ENCODE measurements at places on chromosomes 2 and 18.
A peak's percentile ranks its signal among the peaks of the same experiment; 100 is the strongest.

DNA sequence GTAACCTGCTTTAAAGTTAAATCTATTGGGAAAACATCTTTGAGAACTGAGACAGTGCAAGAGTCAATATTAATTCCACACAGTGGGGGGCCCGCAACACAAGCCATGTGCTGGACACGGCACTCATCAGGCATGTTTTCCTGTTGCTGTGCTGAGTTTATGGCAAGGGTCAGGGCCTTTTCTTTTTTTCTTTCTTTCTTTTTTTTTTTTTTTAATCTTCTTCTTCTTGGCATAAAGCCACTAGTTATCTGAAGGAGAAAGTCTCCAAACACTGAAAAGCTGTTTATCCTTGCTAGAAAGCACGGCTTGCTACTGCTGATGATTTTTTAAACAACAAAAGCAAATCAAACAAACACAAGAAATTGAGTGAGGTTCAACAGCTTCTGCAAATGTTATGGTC lies 252.1 kb downstream of the ZNF521 start:
- no peaks in the 10 kb centered on the region for H3K27me3 ChIP-seq
- no peaks in the 10 kb centered on the region for H3K36me3 ChIP-seq
- no peaks in the 10 kb centered on the region for H3K4me1 ChIP-seq
- no peak for DNase-seq
- no peak overlapping the region for H3K4me3 ChIP-seq

GRCh38 chr2:61268249-61268648 lies 106.3 kb downstream of the C2orf74 start:
- no peaks in the 10 kb centered on the region for H3K4me1 ChIP-seq
- H3K27me3 ChIP-seq, result no peaks in the 10 kb centered on the region
- no peak overlapping the region for H3K4me3 ChIP-seq
- H3K27ac ChIP-seq, result no peak overlapping the region

DNA sequence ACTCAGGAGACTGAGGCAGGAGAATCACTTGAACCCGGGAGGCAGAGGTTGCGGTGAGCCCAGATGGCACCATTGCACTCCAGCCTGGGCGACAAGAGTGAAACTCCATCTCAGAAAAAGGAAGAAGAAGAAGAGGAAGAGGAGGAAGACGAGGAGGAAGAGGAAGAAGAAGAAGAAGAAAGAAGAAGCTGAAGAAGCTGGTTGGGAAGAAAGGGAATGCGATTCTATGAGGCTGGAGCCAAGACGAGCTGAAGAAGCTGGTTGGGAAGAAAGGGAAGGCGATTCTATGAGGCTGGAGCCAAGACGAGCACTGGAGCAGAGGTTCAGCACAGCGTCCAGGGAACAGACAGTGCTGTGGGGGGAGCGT lies 30.3 kb upstream of the TAF1B start:
- no peak overlapping the region for H3K4me3 ChIP-seq
- no peaks in the 10 kb centered on the region for H3K36me3 ChIP-seq
- peaks cover 9% of the 10 kb centered on the region for H3K4me1 ChIP-seq
- H3K27ac ChIP-seq, result no peak overlapping the region
- no peak for DNase-seq

DNA sequence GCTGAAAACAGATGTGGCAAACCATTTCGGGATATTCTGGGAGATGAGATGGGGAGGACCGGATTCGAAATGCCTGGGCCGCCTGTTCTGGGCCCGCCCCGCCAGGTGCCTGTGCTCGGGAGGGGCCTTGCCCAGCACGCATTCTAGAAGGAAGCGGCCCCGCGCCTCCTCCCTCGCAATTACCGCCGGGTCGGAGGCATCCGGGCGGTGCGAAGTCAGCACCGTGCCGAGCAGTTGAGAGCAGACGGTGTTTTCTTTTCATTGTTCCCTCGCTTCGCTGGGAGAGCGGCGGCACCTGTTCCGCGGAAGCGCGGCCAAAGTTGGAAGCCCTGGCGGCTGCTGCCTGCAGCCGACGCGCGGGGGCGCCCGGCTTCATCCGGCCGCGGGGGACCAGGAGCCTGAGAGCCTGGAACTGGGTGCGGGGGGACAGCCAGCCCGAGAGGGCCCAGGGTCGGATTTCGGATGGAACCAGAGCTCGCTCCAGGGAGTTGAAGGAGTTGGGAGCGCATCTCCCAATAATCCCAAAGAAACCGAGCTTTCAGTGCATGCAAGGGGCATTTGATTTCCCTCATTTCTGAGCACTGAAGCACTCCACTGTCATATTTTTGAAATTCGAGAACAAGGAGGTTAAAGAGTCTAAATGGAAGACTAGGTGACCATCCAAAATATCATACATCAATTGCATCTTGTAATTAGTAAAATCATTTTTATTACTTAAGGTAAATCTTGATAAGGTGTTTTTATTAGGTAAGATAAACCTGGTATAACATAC lies 241.8 kb upstream of the RAB12 start:
- H3K27ac ChIP-seq, result no peak overlapping the region
- DNase-seq, result no peak
- H3K36me3 ChIP-seq, result no peaks in the 10 kb centered on the region

- DNase-seq, result no peak
- peaks cover 6% of the 10 kb centered on the region for H3K4me1 ChIP-seq
- no peak overlapping the region for H3K27ac ChIP-seq
- H3K27me3 ChIP-seq, result peaks cover 12% of the 10 kb centered on the region
- no peaks in the 10 kb centered on the region for H3K36me3 ChIP-seq
Measured at GRCh38 chr2:200515155-200515554, 5.3 kb upstream of the KCTD18 start.

GRCh38 chr2:237685408-237685807 lies 58.0 kb downstream of the LRRFIP1 start:
- H3K4me3 ChIP-seq, result no peak overlapping the region
- H3K27me3 ChIP-seq, result no peaks in the 10 kb centered on the region
- peaks cover 46% of the 10 kb centered on the region for H3K4me1 ChIP-seq
- no peaks in the 10 kb centered on the region for H3K36me3 ChIP-seq
- no peak for DNase-seq
- H3K27ac ChIP-seq, result no peak overlapping the region

GRCh38 chr2:20919297-20919800 lies 96.4 kb upstream of the LDAH start:
- no peaks in the 10 kb centered on the region for H3K4me1 ChIP-seq
- H3K27ac ChIP-seq, result no peak overlapping the region
- peaks cover 24% of the 10 kb centered on the region for H3K27me3 ChIP-seq
- no peak overlapping the region for H3K4me3 ChIP-seq

DNA sequence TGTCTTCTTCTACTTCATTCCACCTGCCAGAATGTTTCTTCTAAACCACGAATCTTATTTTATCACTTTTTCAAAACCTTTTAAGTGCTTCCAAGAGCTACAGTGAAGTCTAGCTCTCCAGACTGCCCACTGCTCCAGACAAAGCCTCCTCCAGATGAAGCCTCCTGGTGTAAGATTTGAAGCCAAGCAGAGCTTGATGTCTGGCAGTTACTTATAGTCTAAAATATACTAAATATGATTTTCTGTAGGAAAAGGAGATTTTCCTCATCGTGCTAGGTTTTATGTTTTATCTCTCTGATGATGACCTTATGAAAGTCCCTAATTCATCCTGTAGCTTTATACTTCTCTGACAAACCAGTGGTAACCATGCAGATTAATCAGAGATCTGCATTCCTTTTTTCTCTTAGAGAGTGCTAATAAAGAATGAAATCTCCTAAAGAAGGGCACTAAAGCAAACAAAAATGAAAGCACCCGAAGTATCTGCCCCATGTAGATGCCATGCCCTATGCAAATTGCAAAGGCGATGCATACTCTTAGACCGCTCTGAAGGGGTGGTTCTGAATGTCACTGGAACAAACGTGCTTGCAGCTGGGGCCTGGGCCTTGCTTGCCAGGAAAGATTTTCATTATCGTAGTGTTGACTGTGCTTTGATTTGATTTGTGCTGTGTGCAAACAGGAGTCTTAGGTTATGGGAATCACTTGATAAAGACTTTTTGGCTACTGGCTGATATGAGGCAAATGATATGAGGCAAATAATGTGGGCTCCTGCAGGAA lies 314.2 kb downstream of the PID1 start:
- DNase-seq, result no peak
- no peaks in the 10 kb centered on the region for H3K4me1 ChIP-seq
- H3K4me3 ChIP-seq, result no peak overlapping the region
- H3K27ac ChIP-seq, result no peak overlapping the region

GRCh38 chr2:213455316-213456008 lies 171.2 kb downstream of the SPAG16 start:
- no peaks in the 10 kb centered on the region for H3K4me1 ChIP-seq
- no peaks in the 10 kb centered on the region for H3K27me3 ChIP-seq
- H3K4me3 ChIP-seq, result no peak overlapping the region
- DNase-seq, result no peak
- no peak overlapping the region for H3K27ac ChIP-seq

DNA sequence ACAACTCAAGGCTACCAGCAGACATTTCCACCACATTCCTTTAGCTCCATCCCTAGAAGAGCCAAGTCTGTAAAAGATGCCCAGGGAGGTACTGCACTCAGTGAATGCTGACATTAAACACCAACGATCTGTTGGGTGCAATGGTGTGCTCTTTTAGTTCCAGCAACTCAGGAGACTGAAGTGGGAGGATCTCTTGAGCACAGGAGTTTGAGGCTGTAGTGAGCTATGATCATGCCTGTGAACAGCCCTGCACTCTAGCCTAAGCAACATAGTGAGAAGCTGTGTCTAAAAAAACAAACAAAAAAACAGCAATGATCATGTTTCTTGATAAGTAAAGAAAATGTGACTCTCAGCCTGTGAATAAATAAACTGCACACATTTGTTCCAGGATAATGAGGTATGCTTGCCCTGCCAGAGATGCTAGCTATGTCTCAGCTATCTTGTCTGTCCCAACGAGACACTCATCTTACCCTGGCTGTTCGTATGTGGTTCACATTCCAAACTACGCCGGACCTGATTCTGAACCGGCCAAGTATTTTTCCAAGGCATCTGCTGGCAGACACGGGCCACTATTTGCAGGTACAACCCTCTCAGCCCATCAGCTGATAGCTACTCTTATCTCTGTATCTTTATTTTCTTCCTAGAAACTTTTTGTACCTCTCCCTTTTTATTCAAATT lies 21.8 kb downstream of the TMEM182 start:
- H3K4me3 ChIP-seq, result no peak overlapping the region
- H3K36me3 ChIP-seq, result peaks cover 19% of the 10 kb centered on the region
- H3K27me3 ChIP-seq, result no peaks in the 10 kb centered on the region
- H3K4me1 ChIP-seq, result no peaks in the 10 kb centered on the region
- H3K27ac ChIP-seq, result no peak overlapping the region
- DNase-seq, result no peak

- no peaks in the 10 kb centered on the region for H3K27me3 ChIP-seq
- H3K4me3 ChIP-seq, result no peak overlapping the region
- H3K4me1 ChIP-seq, result no peaks in the 10 kb centered on the region
- no peaks in the 10 kb centered on the region for H3K36me3 ChIP-seq
Measured at GRCh38 chr2:141490886-141491285, 639.9 kb downstream of the LRP1B start.

GRCh38 chr2:206555721-206556120 lies 86.6 kb upstream of the FAM237A start:
- H3K4me3 ChIP-seq, result no peak overlapping the region
- no peak overlapping the region for H3K27ac ChIP-seq
- no peaks in the 10 kb centered on the region for H3K4me1 ChIP-seq
- DNase-seq, result no peak
- no peaks in the 10 kb centered on the region for H3K36me3 ChIP-seq

- no peaks in the 10 kb centered on the region for H3K27me3 ChIP-seq
- no peak overlapping the region for H3K4me3 ChIP-seq
- H3K27ac ChIP-seq, result no peak overlapping the region
- no peaks in the 10 kb centered on the region for H3K4me1 ChIP-seq
- no peaks in the 10 kb centered on the region for H3K36me3 ChIP-seq
- no peak for DNase-seq
Measured at GRCh38 chr2:14716319-14716718, 83.8 kb downstream of the LRATD1 start.

GRCh38 chr2:53782676-53783075 lies 4.1 kb downstream of the ASB3 start:
- DNase-seq, result no peak
- no peak overlapping the region for H3K27ac ChIP-seq
- H3K27me3 ChIP-seq, result no peaks in the 10 kb centered on the region
- peaks cover 43% of the 10 kb centered on the region for H3K36me3 ChIP-seq
- no peak overlapping the region for H3K4me3 ChIP-seq

DNA sequence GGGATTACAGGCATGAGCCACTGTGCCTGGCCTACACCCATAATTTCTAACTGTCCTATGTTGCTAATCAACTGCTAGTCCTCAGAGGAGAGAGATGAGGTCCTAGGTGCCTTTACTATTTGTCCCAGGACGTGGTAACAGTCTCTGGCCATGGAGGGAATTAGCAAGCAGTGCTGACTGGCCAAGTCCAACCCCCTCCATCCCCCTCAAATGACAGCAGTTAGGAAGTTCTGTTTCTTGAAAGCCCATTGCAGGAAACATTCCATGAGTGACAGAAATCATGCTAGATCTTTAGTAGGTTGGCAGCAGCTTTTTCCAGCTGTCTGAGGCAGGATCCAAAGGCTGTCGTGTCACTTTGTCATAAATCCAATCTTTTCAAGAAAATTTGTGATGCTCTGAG lies 55.7 kb upstream of the REL start:
- H3K27me3 ChIP-seq, result no peaks in the 10 kb centered on the region
- no peak overlapping the region for H3K4me3 ChIP-seq
- no peaks in the 10 kb centered on the region for H3K36me3 ChIP-seq
- H3K4me1 ChIP-seq, result peaks cover 30% of the 10 kb centered on the region
- no peak overlapping the region for H3K27ac ChIP-seq
- no peak for DNase-seq

DNA sequence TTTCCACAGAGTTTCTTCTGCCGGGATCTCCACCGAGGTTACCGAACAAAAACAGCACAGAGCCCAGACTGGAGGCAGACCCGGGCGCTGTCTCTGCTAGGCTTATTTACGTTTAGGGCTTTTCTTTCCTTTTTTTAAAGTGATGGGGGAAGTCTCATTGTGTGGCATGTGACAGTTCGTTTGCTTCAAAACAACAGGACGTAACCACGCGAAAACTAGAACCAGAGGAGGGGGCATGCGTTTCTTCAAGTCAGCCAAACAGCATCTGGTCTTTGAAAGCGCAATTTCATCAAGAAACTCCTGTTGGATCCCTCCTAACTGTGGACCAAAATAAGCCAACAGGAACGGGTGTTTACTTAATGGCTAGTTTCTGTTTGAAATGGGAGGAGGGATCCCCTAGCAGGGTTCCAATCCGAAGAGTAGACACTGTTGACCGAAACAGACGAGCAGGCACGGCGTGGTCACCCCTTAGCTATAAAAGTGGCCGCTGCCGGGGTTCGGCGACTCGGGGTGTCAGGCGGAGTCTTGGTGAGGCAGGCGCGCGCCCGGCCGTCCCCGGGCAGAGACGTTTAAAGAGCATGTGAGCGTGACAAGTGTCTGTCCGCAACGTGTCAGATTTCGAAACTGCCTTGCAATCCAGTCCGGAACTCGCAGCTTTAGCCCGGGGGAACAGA lies 997 bp upstream of the TGIF1 start:
- peak overlapping the region; percentile 96 for H3K4me3 ChIP-seq
- peaks cover 42% of the 10 kb centered on the region for H3K4me1 ChIP-seq
- no peaks in the 10 kb centered on the region for H3K27me3 ChIP-seq
- peak; percentile 54 for DNase-seq

- no peaks in the 10 kb centered on the region for H3K4me1 ChIP-seq
- no peak for DNase-seq
- no peaks in the 10 kb centered on the region for H3K36me3 ChIP-seq
- peaks cover 2% of the 10 kb centered on the region for H3K27me3 ChIP-seq
- no peak overlapping the region for H3K4me3 ChIP-seq
- no peak overlapping the region for H3K27ac ChIP-seq
Measured at GRCh38 chr18:10329101-10329500, 125.3 kb upstream of the APCDD1 start.
